ENCODE measurements at places on chromosomes 1 and 21.

DNA sequence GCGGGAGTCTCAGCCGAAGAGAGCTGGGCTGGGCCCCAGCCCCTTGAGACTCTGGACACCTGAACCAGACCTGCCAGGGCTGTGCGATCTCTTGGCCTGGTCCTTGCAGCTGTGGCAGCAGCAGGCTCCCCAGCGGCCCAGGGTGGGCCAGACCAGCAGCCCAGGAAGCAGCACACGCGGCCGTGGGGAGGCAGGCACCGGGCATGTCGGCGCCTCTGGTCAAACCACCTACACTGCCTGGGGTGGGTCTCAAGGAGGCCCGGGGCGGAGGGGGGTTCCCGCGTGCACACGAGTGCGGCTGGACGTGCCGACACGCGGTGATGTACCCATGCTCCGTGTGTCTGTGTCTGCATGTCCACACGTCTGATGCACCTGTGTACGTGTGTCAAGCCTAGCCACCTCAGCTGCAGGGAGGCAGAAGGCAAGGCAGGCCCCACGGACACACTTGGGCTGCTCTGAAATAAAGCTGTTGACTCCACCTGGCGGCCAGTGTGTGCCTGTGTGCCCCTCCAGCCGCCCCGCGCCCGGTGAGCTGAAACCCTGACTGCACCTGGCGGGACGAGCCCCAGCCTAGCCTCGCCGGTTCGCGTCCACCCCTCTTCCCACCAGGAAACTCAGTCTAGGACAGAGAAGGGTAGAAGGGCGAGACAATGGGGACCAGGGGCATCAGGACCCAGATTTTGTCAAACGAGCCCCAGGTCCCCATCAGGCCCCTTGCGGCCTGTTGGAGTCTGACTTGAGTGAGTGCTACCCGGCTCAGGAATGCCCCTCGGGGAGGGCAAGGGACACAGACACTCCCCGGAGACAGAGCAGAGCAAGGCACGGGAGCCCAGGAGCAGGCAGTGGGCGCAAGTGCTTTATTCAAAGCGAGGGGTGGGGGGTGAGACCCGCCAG, 11.6 kb downstream of the SCNN1D start:
- peak; percentile 84 for DNase-seq

DNA sequence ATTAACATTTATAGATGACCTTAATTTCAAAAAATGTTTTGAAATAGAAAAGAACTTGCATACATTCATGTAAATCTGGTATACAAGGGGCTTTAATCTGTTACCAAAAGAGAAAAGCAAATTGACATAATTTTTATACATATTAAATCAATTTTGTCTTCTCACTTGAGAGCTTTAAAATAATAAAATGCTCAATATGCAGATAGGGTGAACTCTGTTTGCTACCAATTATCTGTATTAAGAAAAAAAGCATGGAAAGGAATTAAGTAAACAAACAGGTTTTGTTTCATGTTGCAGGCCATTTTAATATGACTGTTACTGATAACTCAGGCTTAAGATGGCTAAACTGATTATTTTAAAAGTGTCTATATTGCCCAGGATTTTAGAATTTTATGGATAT, 6.0 kb upstream of the TSHB start:
- DNase-seq: no peak

DNA sequence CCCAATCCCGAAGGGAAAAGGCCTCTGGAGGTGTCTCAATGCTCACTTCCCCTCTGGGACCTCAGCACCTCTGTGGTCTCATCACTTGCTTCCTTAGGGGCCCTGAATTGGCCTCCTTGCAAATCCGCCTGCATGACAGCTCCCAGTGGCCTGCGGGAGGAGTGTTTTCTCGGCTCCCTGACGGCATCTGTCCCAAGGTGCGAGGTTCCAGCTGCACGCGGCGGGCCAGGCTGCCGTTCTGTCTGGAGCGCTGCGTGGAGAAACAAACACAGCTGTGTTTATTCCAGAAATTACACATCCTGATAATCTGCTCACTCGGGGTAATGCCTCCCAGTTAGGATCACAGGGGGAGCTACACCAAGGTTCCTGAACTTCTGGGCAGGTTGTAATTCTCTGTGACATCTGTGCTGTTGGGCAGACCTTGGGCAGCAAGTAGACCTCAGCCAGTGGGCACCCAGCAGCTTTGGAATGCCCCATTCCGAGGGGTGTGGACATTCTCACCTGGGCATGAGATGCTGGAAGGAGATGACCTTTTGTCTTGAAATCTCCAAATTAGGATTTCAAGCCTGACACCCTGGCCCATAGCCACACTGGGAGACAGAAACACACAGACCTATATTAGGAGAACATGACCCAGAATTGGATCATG, 18.2 kb downstream of the EPHB2 start:
- DNase-seq: no peak

- no peak for DNase-seq
Observed at GRCh38 chr1:229810961-229811360, 184.9 kb downstream of the URB2 start.

GRCh38 chr21:22438428-22439086, 1440.3 kb downstream of the NCAM2 start:
- DNase-seq: no peak

- no peak for DNase-seq
Observed at GRCh38 chr1:92797297-92797696, 12.4 kb upstream of the EVI5 start.

DNA sequence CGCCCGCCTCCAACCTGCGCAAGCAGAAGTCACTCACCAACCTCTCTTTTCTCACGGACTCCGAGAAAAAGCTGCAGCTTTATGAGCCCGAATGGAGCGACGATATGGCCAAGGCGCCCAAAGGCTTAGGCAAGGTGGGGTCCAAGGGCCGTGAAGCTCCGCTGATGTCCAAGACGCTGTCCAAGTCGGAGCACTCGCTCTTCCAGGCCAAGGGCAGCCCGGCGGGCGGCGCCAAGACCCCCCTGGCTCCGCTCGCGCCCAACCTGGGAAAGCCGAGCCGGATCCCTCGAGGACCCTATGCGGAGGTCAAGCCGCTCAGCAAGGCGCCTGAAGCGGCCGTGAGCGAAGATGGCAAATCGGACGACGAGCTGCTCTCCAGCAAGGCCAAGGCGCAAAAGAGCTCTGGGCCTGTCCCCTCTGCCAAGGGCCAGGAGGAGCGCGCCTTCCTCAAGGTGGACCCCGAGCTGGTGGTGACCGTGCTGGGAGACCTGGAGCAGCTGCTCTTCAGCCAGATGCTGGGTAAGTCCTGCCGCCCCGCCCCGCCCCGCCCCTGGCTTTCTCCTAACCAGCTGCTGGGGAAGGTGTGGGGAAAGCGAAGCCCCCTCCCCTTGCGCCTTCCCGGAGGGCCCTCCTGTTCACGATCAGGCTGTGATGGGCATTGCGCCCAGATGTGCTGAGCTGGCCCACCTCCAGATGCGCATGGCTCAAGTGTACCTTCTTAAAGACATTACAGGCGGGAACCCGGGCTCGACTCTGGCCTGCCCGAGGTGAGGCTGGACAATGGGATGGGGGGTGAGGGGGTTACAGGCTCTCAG, 110.2 kb downstream of the NAV1 start:
- DNase-seq: peak; percentile 82

DNA sequence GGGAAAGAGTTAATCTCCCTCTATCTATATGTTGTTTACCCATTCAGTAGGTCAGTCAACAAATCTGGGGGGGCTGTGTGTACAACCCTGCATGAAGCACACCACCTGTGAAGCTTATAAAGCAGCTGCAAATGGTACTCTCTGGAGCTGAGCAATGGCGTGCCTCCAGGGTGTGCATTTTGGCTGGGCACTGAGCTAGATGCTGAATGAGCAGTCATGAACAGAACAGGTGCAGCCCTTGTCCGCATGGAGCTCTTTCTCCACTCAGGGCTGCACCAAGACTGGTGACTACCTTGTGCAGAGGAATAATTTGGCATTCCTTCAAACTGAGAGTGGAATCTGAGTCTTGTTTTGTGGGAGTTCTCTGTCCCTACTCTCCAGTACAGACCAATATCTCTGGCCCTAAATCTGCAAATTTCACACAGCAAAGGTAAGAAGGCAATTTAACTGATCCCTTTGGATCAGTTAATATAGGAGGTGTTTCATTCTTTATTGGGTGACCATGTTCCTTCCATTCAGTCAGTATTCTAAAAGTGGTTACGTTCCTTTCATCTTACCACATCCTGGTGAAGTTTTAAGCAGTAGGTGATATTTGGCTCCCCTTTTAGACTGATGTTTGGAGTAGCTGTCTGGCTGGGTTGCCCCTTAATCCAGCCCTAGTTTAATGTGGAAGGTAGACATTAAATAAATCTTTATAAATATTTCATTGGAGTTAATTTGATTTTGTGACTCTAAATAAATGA, 76.0 kb downstream of the GPR88 start:
- no peak for DNase-seq

GRCh38 chr1:167687919-167688519, 33.8 kb upstream of the MPZL1 start:
- peak; percentile 79 for DNase-seq

DNA sequence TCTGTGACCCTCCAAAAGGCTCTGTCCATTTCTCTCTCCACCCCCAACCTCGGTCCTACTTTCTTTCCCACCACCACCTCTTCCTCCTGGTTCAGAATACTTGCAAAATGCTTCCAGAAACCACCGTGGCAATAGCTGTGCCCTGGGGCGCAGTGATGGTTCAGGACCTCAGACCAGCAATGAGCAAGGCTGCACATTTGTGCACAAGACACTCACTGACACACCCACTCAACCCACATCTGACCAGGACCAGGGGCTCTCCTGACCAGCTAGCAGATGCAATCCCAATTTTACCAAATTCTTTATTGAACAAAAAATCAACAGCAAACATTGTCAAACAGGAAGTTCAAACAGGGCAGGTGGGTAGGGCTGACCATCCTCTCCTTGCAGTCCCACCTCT, 25.7 kb downstream of the SPOCD1 start:
- DNase-seq: peak; percentile 2
